Left renal pelvis (tissue), 4 donors: ENCODE measurements at places on chromosomes 5 and 9.

- DNase-seq: peak; percentile 35
These were observed 69.2 kb downstream of the SYK start for GRCh38 chr9:90870621-90871326.

DNA sequence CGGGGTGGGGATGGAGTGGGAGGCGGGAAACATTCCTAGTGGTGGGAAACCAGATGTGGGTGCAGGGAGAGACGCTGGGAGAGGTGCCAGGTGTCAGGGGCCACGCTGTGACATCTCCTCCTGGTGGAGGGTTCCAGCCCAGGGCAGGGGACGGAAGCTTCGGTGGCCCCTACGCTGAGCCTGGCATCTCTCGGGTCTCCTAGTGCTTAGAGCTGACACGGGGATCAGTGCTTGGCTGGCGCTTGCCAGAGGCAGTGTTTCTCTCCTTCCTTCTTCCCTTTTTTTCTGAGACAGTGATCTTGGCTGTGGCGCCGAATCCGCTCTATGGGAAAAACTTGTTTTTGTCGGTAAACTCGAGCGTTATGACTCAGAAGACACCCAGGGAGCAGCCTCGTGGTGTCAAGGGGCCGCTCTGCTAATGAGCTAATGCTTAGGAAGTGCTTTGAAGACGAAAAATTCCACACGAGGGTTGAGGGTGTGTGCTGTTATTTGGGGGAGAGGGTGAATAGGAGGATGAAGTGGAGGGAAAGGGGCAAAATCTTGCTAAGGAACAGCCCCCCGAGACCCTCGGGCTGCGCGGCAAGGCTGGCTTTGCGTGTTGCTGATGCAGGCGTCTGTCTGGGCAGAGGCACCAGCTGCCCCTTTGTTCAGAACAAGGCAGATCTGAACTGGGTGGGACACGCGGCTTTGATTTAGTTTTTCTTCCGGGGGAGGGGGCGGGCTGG, 20.4 kb upstream of the IER5L start:
- DNase-seq: no peak

DNA sequence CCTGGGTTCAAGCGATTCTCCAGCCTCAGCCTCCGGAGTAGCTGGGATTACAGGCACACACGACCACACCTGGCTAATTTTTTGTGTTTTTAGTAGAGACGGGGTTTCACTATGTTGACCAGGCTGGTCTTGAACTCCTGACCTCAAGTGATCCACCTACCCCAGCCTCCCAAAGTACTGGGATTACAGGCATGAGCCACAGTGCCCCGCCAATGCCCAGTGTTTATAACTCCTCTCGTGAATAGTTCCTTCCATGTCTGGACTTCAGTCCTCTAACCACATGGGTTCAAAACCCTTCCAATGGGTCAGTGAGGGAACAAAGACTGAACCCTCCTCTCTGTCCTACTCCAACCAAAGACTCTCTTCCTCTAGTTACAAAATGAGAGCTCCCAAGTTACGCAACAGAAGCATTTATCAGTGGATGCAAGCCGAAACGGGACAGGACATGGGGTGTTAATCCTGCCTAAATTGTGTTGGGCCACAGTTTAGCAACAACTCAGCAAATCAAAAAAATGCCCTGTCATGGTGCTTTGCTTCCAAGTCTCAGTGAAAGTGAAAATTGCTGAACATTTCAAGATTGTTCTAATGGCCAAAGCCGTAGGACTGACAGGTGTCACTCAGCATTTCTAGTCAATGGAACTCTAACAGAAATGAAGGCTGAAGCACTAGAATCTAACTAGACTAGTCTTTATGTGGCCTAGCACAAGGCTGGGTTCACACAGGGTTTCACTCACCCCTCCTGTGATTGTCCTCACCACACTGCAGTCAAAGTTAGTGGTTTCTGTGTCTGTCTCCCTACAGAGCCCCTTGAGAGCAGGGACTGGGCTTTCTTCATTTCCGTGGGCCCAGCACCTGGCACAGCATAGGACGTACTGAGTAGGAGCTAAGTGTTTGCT, 3.2 kb upstream of the TMEM245 start:
- DNase-seq: no peak

- no peak for DNase-seq
These were observed 48.4 kb upstream of the FOXI1 start for GRCh38 chr5:170057311-170057710.

DNA sequence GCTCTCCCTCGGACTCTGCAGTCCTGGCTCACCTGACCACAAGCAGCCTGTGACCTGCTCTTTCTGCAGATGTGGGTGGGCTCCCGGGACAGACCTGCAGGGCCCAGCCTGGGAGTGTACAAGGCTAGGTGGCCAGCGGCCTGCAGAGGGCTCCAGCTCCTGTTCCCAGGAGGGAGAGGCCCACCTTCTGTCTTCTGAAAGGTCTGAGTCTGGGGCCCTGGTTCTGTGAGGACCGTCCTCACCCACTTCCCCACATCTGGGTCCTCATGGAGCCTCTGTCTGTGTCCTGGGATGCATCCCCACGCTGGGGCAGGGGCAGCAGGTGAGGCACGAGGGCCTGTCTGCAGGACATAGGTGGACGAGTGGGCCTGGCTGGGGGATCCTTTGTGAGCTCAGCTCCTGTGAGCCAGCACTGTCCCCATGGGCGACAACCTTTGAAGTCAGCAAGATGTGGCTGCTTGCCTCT, 43.7 kb downstream of the PHF2 start:
- DNase-seq: no peak

GRCh38 chr5:83470526-83471404, 779 bp upstream of the VCAN start:
- peak; percentile 28 for DNase-seq

DNA sequence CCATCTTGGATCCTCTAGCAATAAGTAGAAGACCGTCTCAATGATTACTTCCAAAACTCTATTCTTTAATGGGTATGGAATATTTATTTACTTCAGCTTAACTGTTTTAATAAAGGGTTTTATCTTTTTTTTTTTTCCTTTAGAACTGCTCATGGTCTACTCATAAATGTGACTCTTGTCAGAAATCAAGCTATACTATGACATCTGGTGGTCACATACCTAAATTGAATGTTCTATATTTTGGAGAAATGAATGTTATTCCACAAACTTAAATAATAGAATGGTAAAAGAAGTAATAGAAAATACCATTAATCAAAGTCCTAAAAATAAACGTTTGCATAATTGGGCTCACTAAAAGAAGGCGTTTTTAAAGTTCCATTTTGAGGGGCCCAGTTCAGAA, 131.2 kb upstream of the PLCXD3 start:
- no peak for DNase-seq

DNA sequence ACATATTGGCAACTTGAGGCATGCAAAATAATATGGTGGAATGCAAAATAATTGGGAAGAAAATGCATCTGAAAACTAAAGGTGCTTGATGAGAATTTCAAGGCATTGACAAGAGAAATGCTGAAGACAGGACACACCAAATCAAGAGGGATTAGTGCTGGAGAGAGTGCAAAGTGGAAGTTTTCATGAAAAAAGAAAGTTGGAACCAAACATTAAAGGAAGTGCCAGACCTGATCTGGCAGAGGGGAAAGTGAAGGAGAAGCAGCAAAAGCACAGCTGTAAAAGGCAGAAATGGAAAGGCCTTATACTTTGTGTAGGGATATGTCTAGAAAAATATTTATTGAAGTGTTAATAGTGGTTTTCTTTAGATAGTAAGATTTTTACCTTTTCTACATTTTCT, 35.3 kb upstream of the FYB1 start:
- no peak for DNase-seq

GRCh38 chr9:123112015-123112975, 78.8 kb downstream of the GPR21 start:
- no peak for DNase-seq

DNA sequence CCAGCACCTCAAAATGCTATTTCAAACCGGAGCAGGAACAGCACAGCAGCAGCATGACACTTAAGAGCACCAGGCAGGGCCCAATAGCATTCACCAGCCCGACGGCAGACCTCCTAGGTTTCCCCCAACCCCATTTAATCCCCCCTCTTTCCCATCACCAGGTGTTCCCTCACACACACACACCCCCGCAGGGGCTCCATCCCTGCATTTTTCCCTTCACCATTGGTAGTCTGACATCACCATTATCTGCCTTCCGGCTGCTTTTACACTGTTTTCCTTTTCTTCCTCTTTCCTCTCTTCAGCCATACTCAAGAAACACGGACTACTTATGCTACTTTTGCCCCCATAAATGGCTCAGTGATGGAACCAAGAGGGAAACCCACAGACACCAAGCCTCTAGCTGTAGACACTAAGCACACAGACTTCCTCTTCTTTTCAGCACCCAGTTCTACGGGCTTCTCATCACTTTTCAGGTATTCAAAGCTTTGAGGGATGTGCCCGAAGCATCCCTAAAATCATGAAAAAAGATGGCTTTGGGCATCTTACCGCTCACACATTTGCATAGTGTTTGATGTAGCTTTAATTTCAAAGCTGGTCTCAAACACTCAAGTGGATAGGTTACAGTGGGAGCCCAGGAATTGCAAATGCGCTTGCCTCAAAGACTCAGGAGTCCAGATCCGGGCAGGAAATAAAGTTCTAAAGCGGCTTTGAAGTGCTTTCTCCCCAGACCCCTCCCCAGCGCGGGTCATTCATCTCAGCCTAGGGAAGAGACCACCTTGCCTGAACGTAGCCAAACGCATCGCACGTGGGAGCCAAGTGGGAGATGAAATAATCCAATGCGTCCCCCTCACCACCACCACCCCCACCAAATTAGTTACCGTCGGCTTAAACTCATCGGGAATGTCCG, 141.5 kb downstream of the TSSK1B start:
- no peak for DNase-seq

DNA sequence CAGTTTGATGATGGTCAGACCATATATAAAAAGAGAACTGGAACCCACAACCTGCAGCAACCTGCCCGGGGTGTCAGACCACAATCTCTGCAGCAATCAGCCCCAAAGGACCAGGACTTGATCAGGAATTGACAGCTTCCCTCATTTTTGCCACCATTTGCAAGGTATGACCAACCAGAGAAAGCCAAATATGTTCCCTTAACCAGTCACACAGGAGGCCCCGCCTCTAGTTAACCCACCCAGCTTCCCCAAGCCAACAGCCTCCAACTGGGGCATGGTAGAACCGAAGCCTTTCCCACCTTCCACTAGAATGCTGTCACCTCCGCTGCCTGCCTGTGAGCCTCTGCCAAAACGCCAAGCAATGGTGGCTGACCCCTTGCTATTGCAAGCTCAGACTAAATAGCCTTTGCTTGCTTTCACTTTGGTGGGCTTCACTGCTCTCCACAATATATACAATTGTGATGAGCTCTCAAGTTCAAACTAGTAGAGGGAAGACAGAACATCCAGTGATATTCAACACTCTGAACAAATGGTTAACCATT, 86.3 kb downstream of the AK8 start:
- no peak for DNase-seq

DNA sequence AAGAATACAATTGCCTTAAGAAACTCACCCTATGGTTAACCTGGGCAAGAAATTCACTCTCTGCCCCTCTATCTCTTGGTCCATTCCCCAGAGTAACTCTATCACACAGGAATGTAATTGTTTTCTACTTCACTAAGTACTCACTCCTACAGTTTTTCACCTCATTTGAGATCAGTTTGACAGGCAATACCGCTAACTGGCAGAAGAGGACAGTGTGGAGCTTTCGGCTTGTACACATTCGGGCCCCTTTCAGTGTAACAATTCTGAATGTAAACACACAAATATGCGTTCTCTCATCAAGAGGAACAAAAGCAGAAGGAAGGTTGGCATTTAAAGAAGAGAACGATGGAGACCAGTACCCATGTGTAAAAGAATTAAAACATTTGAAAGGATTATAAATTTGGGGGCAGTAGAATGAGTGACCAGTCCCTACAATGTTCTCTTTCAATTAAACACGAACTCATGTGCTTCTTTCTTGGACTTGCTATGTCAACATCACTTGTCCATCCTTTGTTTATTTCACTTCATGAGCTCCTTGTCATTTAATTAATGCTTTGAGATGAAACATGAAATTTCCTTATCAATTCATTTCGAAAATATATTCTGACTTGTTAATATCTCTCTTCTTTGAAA, 188.5 kb upstream of the GRAMD2B start:
- peak; percentile 12 for DNase-seq

DNA sequence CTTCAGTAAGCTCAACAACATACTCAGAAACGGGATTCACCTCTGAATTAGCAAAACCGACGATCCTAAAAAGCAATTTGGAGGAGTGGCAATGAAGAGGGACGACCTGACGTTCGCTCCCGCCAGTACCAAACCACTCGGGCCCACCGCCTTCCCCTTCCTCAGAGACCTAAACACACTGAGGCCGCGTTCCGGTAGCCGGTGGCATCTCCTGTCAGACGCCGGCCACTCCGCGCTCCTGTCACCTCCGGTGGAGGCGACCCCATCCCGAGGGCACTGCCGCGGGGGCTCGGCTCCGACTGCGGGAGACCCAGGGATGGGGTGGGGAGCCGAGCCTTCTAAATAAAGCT, 617 bp downstream of the PPP6C start:
- no peak for DNase-seq

DNA sequence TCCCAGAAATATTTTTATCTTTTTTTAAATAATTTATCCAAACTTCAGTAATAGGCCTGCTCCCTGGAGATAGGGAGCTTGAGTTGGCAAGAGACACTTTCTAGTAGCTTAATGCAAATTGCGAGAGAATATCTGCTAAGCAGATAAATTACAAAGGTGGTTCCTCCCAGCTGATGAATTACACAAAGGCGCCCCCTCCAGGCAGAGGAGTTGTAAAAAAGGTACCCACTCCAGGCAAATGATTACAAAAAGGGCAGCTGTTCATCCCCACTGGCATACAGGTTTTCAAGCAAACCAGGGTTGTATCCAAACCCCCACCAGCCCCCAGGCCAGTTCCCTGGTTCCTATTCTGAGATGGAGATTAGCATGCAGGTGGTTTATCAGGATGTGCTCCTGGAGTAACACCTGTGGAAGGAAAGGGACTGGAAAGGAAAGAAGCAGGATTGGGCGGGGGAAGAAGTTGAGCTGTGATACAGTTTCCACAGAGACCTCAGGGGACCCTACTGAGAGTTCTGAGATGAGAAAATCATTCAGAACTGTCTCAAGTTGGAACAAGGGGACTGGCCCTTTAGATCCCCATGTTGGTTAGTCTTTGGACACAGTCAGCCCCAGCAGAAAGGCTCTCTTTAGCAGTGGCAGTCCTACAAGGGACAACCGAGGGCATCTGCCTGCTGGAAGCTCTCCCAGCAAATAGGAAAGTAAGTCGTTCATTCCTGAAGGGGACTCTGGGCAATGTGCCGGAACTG, 25.5 kb downstream of the ESM1 start:
- no peak for DNase-seq

DNA sequence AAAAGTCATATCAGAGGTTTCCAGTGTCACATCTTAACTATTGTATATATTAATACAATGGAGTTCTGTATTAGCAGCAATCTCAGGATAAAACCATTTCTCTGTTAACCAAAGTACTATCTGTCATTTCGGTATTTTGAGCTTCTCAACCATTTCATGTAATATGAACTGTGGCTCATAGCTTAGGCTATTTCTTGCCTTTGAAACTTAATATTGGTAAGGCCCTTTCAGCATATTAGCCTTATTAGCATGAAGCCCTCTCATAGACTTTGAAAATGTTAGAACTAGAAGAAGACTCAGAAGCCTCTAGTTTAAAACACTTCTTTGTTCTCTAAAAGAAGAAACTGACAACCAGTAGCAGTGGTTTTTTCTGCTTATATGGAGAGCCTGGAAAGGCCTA, 731 bp downstream of the CAVIN4 start:
- no peak for DNase-seq

- no peak for DNase-seq
These were observed 195.0 kb downstream of the ADAMTSL1 start for GRCh38 chr9:18668944-18669343.

- DNase-seq: no peak
These were observed 1.4 kb downstream of the ERGIC1 start for GRCh38 chr5:172835290-172835993.
